HFF-Myc (cell line): ENCODE measurements at places on chromosomes 5 and 9.

- no peak for DNase-seq
These were observed 15.4 kb downstream of the CD74 start for GRCh38 chr5:150397146-150397781.

GRCh38 chr5:94218374-94218773 lies 400.0 kb downstream of the KIAA0825 start:
- no peak for DNase-seq

DNA sequence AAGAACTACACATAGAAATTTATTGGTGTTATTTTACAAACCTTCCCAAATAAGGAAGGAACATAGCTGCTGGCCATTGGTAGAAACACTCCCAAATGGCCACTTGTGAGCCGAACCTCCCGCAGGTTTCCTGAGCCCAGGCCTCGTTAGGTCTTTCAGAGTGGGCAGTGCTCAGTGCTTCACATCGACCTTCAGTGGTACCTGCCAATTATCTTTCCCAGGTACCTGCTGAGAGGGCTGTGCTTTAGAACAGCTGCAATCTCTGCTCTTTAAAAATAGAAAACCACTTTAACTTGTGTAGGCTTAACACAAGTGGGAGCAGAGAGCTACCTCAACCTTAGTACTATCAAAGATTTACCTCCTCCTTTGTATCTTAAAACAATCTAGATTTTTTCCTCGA lies 334.1 kb downstream of the RFX3 start:
- no peak for DNase-seq

GRCh38 chr9:90059436-90059835 lies 454.6 kb downstream of the GADD45G start:
- no peak for DNase-seq

- no peak for DNase-seq
These were observed 32.4 kb downstream of the GOLGA2 start for GRCh38 chr9:128243215-128244018.

DNA sequence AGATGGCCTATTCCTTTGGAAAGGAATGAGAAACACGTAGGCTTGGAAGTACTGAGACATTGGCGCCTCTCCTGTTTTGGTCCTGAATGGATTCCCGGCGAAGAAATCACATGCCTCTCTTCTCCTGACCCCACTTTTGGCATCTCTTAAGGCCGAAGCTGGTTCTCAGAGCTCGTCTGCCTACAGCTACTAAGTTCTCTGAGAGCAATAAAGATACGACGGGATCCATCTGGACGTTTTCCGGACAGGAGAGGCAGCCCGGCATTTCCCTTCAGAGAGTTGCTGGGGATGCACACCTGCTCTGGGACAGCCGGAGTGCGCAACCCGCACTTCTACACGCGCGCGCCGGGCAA lies 336.8 kb upstream of the PUM3 start:
- no peak for DNase-seq

DNA sequence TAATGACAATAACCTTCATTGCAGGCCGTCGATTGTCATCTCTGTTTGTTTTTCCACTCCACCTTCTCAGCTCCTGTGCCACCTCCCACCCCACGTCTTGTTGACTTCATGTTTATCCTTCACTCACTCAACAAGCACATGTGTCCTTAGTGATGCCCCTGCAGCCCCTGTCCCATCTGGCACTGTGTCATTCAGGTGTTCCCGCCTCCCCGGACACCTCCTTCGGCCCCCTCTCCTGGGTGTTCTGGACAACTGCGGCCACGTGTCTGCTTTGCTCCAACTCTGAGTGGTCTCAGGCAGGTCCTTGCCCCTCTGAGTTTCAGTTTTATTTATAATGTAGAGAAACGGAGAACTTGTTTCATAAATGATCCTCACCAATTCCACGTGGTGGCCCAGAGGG lies 91.0 kb upstream of the COL5A1 start:
- DNase-seq: no peak

DNA sequence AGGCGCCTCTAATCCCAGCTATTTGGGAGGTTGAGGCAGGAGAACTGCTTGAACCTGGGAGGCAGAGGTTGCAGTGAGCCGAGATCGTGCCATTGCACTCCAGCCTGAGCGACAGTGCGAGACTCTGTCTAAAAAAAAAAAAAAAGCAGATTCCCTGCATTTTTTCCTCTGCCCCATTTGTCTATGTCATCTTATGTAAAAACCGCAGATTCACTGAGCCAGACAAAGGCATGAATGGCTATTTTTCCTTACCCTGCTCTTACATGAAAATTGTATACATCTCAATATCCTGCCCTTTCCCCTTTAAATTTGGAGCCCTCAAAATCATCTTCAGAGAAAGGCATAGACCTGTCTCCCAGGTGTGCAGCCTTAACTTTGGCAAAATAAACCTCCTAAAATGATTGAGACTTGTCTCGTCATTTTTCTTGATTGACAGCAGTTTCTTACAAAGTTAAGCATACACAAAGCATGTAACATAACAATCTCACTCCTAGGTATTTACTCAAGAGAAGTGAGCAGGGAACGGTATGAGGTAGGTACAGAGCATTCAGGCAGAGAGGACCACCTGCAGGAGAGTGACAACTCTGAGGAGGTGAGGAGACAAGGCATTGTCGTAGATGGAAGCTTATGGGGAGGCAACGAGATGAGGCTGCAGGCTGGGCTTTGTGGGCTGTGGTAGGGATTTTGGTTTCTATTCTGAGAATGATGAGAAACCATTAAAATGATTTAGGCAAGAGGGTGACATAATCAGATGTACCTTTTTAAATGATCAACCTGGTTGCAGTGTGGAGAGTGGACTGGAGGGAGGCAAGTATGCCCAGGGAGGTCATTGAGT lies 65.7 kb upstream of the IL6ST start:
- no peak for DNase-seq

DNA sequence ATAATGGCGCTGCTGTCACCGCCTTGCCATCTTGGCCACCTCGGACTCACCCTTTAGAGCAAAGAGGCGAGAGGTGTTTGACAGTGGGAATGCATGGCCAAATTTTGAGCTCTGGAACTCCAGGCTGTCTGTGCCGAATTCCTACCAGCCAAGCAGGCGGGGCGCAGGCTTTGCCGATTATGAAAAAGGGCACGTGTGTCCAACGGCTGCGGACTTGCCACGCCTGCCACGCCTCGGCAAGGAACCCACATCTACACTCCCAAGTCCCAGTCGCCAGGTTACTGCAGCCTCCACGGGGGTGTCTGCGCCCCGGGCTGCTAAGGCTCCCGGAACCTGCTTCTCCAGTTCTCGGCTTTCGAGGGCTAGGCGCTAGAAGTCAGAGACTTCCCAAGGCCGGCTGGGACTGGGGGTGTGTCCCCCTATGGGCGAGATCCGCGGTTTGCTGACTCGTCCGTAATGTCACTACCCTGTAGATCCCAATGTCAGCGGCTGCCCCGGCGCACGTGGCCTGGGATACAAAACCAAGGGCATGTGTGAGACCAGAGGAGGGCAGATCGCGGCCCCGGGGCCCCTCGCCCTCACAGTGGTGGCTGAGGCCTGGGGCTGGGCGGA lies 2.8 kb downstream of the NPR3 start:
- no peak for DNase-seq

GRCh38 chr9:73344060-73344459 lies 192.4 kb downstream of the ANXA1 start:
- no peak for DNase-seq

GRCh38 chr9:136625101-136626065 lies 37.3 kb upstream of the EGFL7 start:
- DNase-seq: peak; percentile 27

DNA sequence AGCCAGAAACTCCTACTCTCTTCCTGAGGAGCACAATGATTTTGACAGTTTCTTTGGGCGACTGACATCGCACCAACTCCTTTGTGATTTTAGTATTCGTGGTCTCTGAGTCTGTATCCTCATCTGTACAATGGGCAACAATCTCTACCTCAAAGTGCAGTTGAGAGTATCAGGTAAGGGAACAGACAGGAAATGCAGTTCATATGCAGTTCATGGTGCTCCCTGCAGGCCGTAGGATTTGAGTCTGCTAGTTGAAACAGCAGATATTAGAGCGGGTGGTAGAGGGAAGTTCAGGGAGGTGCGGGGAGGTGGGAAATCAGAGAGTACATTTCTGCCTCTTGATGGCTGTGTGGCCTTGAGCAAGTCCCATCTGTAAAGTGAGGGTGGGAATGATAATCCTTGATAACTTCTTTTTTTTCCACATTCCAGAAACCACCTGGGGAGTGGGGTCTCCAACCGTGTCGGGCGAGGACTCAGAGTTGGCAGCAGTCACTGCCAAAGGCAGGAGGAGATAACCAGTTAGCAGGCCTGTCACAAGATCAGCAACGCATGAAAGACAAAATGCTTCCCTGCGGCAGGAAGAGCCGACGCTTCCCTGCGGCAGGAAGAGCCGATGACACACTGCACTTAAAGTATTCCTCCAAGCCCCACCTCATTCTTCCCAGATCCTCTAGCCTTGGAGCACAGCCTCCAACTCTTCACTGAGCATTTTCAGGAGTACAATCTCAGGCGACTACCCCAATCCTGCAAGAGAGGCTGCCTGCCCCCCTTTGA lies 6.0 kb upstream of the NEK6 start:
- DNase-seq: no peak

DNA sequence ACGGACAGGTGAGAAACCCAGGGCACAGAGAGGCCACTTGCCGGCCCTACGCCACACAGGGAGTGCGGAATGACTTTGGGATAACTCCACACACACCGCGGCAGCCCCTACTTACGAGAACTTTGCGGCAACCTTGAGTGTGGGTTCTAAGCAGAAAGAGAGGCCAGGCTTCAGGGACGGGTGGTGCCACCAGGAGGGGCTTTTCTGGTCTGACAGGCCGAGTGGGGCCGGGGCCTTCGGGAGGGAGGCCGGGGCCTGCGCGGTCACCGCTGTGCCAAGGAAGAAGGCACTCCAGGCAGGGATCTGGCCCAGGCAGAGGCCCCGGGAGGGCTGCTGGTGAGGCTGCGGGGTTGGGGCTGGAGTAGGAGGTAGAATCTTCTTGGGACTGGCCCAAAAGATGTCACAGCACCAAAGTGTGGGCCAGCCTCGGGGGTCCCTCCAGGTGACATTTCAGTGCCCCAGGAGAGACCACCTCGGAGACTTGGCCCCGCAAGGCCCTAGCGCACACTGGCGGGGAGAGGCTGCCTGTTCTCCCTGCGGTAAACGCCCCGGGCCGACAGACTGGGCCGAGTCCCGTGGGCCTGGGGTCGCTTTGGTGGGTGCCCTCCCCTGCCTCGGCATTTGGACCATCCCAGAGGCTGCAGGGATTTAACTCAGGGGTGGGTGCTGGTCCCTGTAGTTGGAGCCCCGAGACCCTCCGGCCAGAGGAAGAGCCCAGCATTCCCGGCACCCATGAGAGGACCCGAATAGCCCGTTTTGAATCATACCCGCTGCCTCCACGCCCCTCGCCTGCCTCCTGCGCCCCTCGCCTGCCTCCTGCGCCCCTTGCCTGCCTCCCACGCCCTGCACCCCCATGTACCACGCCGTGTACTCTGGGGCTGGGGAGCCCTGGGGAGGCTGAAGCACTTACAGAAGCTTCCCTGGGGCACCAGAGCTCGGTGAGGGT lies 9.0 kb upstream of the RNU6ATAC start:
- no peak for DNase-seq

- DNase-seq: no peak
These were observed 92.2 kb upstream of the GNAQ start for GRCh38 chr9:78123808-78124207.

DNA sequence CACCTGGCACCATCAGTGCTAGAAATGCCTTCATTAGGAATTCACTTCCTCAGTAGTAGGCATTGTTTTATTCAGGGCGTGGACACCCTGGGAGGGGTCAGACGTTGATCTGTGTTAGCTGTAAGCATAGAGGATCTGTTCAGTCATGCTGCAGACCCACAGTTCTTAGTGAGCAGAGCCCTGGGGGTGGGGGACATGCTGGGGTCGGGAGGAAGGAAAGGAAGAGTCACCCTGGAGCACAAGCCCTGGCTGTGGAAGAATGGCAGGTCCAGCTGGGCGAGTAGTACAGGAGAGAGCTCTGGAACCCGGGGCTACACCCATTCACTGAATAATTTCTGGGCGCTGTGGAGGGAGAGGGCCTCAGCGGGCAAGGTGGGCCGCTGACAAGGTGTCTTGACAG lies 172.5 kb downstream of the FSTL4 start:
- no peak for DNase-seq

DNA sequence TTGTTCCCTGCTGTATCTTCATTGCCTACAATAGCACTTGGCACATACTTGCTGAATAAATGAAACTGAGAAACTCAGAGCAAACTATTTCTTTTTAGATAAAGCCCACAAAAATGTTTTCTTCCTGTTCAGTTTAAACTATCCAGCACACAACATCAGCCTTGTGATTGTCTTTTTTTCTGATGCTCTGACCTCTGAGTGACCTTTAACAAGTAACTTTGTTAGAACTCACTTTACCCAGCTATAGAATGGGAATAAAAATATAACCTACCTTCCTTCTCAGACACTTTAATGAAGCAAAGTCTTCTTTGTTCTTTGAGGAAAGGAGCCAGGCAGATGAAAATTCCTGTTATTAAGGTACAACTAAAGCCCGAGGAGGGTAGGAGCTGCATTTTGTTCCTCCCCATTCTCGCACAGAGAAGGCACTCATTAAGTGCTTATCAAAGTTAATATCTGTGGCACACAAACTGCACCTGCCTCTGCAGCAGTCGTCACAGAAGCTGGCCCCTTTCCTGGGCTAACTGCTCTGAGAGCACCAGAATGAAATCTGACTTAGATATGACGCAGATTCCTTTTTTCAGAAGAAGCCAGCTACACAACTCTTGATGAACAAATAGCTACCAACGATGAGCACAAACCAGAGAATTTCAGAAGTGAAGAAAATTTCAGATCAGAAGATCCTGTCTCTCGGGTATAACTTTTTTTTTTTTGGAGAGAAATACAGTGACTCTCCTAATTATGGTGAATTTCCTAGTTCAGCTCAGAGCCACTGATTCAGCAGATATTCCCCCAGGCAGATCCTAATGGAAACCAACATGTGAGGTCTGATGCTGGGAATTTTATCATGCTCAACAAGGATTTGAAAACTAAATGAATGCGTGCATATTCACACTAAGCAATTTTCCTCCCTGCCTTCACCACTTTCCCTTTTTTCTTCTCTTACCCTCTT lies 31.0 kb upstream of the NR3C1 start:
- DNase-seq: no peak

DNA sequence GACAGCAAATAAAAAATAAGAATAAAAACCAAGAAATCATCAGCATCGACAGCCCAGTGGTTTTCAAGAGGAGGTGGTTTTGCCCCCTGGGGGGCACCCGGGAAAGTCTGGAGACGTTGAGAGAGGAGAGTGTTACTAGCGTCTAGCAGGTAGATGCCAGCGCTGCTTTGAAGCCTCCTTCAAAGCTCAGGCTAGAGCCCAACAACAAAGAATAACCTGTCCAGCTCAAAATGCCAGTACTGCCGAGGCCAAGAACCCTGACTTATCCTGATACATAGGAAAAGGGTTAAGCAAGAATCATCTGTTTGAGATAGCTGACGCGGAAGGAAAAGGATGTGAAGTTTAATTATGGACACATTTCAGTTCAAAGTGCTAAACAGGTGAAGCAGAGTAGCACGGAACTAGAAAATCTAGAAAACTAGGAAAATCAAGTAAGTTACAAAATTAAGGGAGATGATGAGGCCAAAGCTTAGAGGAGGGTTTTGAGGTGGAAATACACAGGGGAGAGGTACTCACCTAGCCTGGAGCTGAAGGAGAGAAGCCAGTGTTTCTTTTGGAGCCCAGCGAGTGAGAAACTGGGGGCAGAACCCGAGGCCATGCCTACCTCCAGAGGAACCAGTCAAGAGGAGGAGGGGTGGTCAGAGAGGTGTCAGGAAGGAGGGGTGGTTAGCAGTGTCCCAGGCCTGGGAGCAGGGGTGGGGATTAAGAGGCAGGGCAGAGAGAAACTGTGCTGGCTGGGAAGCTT lies 121.0 kb upstream of the RETREG1 start:
- no peak for DNase-seq
